ENCODE measurements at places on chromosomes 6 and 20. TPM values are rescaled to one million over a fixed set of nuclear protein-coding genes. Genes with fewer than 3 reads are reported as not detected.

Gene SIRPB1
- polyA plus RNA-seq, result 2.9 TPM

Gene RNF5
- polyA plus RNA-seq, result 98.7 TPM

Gene TREM2
- 27.4 TPM for polyA plus RNA-seq

Gene PACSIN1
- polyA plus RNA-seq, result 34.7 TPM

Gene RTEL1
- 21.6 TPM for polyA plus RNA-seq

Gene KIF6
- 3.3 TPM for polyA plus RNA-seq

Gene LGSN
- 0.06 TPM for polyA plus RNA-seq

Gene SMIM13
- 90.8 TPM for polyA plus RNA-seq

Gene RIPPLY2
- 18.5 TPM for polyA plus RNA-seq

Gene ASXL1
- polyA plus RNA-seq, result 51.6 TPM

Gene ADGRB3
- 65.1 TPM for polyA plus RNA-seq

Gene REM1
- 0.96 TPM for polyA plus RNA-seq

Gene SOX18
- polyA plus RNA-seq, result 8.7 TPM

DNA sequence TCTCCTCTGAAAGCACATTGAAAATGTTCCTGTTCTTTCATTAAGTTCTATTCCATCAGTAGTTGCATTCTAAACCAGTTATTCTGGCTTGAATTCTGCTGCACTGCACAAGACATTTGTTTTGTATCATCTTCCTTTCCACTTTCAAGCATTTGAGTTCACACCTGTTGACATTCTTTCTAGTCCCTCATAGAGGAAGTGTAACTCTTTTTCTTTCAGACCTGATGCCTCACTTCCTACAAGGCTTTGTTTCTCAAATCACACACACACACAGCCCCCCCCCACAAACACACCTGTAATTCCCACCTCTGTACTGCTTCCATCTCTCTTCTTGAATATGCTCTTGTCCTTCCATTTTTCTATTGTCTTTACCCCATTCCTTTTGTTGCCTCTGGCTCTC lies 50.9 kb downstream of the CCN2 start:
- H3K27me3 ChIP-seq, result no peaks in the 10 kb centered on the region
- no peak overlapping the region for H3K4me3 ChIP-seq
- H3K27ac ChIP-seq, result no peak overlapping the region
- no peaks in the 10 kb centered on the region for H3K4me1 ChIP-seq
- H3K36me3 ChIP-seq, result no peaks in the 10 kb centered on the region
- DNase-seq, result no peak

GRCh38 chr6:145977881-145978280 lies 13.7 kb upstream of the SHPRH start:
- no peak overlapping the region for H3K27ac ChIP-seq
- DNase-seq, result no peak
- H3K4me3 ChIP-seq, result no peak overlapping the region
- no peaks in the 10 kb centered on the region for H3K4me1 ChIP-seq
- H3K27me3 ChIP-seq, result no peaks in the 10 kb centered on the region

DNA sequence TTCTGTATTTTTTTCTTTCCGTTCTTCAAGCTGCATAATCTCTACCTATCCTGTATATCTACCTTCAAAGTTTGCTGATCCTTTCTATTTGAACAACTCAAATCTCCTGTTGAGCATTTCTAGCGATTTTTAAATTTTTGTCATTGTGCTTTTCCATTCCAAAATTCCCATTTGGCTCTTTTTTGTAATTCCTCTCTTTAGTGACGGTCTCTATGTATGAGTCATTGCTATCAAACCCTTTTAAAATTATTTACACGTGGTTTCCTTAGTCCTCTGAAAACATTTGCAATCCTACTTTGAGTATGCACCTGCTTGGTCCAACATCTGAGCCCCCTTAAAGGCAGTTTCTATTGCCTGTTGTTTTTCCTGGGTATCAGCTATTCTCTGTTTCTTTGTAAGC lies 100.5 kb upstream of the FOXC1 start:
- H3K4me3 ChIP-seq, result no peak overlapping the region
- no peak for DNase-seq
- no peaks in the 10 kb centered on the region for H3K36me3 ChIP-seq
- peaks cover 3% of the 10 kb centered on the region for H3K4me1 ChIP-seq
- H3K27me3 ChIP-seq, result no peaks in the 10 kb centered on the region

GRCh38 chr20:51758978-51759544 lies 9.1 kb downstream of the ATP9A start:
- no peak for DNase-seq
- H3K27me3 ChIP-seq, result no peaks in the 10 kb centered on the region
- H3K4me1 ChIP-seq, result peaks cover 19% of the 10 kb centered on the region
- no peak overlapping the region for H3K27ac ChIP-seq
- peaks cover 7% of the 10 kb centered on the region for H3K36me3 ChIP-seq

DNA sequence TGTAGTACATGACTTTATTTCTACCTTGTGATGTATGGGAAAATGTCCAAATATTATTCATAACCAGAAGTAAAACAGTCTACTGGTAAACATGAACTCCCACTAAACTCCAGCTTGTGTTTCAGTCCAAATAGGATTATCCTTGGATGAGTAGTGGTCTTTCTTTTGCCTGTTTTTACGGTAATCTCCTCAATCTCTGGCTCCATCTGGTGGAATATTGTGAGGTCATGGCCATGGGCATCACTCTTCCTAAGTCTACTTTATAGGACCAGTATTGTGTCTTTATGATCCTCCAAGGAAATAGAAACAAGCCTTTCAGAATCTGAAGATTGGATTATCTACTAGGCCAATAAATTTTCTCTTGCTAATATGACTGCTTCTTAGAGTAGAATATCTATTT lies 505.0 kb downstream of the BMP2 start:
- H3K27ac ChIP-seq, result no peak overlapping the region
- no peaks in the 10 kb centered on the region for H3K27me3 ChIP-seq
- no peak overlapping the region for H3K4me3 ChIP-seq

GRCh38 chr6:154617175-154617574 lies 106.7 kb upstream of the CNKSR3 start:
- no peaks in the 10 kb centered on the region for H3K27me3 ChIP-seq
- DNase-seq, result no peak
- H3K36me3 ChIP-seq, result no peaks in the 10 kb centered on the region
- no peak overlapping the region for H3K27ac ChIP-seq
- H3K4me1 ChIP-seq, result peaks cover 3% of the 10 kb centered on the region
- H3K4me3 ChIP-seq, result no peak overlapping the region

DNA sequence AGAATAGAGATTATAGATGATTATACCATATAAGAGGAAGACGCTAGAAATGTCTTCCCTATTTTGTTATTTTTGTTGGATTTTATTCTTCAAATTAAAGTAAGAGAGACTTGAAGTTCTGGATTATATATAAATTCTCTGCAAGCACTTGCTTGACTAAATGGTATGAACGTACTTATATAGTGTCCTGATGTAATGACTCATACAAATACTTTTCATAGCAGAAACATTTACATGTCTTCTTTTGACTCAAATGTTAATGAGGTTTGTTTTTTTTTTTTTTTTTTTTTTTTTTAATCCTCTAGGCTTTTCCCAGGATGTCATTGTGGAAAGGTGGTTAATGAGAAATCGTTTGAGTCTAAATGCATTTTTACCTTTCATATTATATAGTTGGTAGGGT lies 55.0 kb downstream of the PDE7B start:
- H3K4me3 ChIP-seq, result no peak overlapping the region
- no peaks in the 10 kb centered on the region for H3K27me3 ChIP-seq
- no peaks in the 10 kb centered on the region for H3K36me3 ChIP-seq
- H3K27ac ChIP-seq, result peak overlapping the region; percentile 68
- no peaks in the 10 kb centered on the region for H3K4me1 ChIP-seq

- DNase-seq, result no peak
- no peaks in the 10 kb centered on the region for H3K36me3 ChIP-seq
- H3K4me1 ChIP-seq, result peaks cover 70% of the 10 kb centered on the region
- no peaks in the 10 kb centered on the region for H3K27me3 ChIP-seq
- peak overlapping the region; percentile 89 for H3K27ac ChIP-seq
- H3K4me3 ChIP-seq, result no peak overlapping the region
These were observed 67.5 kb upstream of the QKI start for GRCh38 chr6:163347021-163347446.

DNA sequence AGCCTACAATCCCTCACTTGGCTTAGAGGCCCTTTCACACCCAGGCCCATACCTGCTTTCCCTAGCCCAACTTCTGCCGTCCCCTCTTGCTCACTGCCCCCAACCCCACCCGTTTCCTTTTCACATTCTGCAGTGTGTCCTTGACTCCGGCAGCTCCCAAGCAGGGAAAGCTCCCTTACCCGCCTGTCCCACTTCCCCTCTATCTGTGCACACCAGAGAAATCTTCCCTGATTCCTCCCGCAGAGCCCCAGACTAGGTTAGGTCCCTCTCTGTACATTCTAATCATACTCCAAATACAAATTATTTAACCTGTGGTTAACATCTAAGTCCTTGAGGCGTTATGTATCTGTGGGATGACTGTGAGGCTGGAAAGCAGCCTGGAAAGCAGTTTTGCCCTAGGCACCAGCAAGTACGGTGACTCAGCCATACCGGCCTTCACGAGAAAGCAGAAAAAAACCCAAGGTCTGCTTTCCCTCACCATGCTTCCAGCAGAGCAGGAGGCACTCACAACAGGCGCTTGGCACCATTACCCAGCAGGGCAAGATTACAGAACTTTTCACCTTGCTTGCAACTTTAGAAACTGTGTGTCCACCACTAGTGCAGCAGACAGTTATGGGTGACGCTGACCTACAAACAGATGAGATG lies 22.3 kb downstream of the ELOVL5 start:
- no peaks in the 10 kb centered on the region for H3K27me3 ChIP-seq
- no peaks in the 10 kb centered on the region for H3K36me3 ChIP-seq
- H3K27ac ChIP-seq, result no peak overlapping the region
- no peak for DNase-seq
- H3K4me1 ChIP-seq, result no peaks in the 10 kb centered on the region
- no peak overlapping the region for H3K4me3 ChIP-seq

DNA sequence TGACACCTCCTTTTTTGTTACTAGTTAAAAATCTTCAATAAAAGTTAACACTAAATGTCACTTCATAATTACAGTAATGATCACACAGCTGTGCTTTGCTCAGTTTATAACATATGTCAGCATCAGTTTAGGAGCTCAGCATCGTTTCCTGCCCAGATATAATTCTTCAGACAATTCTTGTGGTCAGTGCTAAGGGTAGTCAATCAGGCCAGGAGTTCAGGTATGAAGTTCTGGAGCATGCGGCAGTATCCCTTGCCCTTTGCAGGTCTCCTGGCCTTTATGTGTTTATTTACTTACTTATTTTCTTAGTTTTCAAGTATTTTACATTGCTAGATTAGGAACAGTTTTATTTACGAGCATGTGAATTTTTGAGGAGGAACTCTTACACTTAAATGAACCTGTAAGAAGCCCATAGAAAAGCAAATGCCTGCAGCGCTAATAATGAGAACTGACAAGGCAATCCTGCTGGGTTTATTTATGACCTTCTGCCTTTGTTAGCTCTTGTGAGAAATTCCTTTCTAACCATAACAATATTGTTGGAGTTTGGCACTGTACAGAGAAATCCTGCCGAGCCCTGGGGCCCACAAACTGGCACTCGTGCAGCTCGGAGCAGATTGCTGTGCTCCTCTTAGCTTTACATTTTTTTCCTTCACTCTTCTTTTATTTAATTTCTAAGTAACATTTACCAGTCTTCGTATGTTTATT lies 252.8 kb downstream of the TMEM242 start:
- no peaks in the 10 kb centered on the region for H3K27me3 ChIP-seq
- no peak overlapping the region for H3K27ac ChIP-seq
- H3K36me3 ChIP-seq, result no peaks in the 10 kb centered on the region
- DNase-seq, result peak; percentile 85
- no peak overlapping the region for H3K4me3 ChIP-seq

GRCh38 chr20:59010321-59010994 lies 3.4 kb upstream of the CTSZ start:
- no peak for DNase-seq
- H3K4me3 ChIP-seq, result no peak overlapping the region
- no peak overlapping the region for H3K27ac ChIP-seq
- H3K4me1 ChIP-seq, result peaks cover 31% of the 10 kb centered on the region
- peaks cover 8% of the 10 kb centered on the region for H3K36me3 ChIP-seq

GRCh38 chr20:43583982-43584432 lies 6.7 kb upstream of the IFT52 start:
- no peaks in the 10 kb centered on the region for H3K27me3 ChIP-seq
- no peak overlapping the region for H3K4me3 ChIP-seq
- DNase-seq, result no peak
- no peaks in the 10 kb centered on the region for H3K36me3 ChIP-seq

GRCh38 chr6:97925504-97925903 lies 642.5 kb upstream of the MMS22L start:
- no peak overlapping the region for H3K4me3 ChIP-seq
- no peaks in the 10 kb centered on the region for H3K27me3 ChIP-seq
- H3K4me1 ChIP-seq, result no peaks in the 10 kb centered on the region
- no peaks in the 10 kb centered on the region for H3K36me3 ChIP-seq
- DNase-seq, result no peak

GRCh38 chr6:6728169-6728941 lies 139.8 kb downstream of the LY86 start:
- H3K4me1 ChIP-seq, result peaks cover 25% of the 10 kb centered on the region
- H3K4me3 ChIP-seq, result no peak overlapping the region
- H3K27me3 ChIP-seq, result no peaks in the 10 kb centered on the region
- no peak overlapping the region for H3K27ac ChIP-seq
- no peak for DNase-seq

- H3K27me3 ChIP-seq, result no peaks in the 10 kb centered on the region
- no peak overlapping the region for H3K4me3 ChIP-seq
- no peaks in the 10 kb centered on the region for H3K36me3 ChIP-seq
- H3K27ac ChIP-seq, result no peak overlapping the region
These were observed 29.1 kb upstream of the CALHM6 start for GRCh38 chr6:116431964-116432595.

GRCh38 chr20:17698384-17698783 lies 1.4 kb upstream of the BANF2 start:
- H3K4me1 ChIP-seq, result peaks cover 5% of the 10 kb centered on the region
- no peaks in the 10 kb centered on the region for H3K27me3 ChIP-seq
- H3K36me3 ChIP-seq, result no peaks in the 10 kb centered on the region
- no peak for DNase-seq
- no peak overlapping the region for H3K27ac ChIP-seq

- no peak overlapping the region for H3K4me3 ChIP-seq
- H3K27me3 ChIP-seq, result no peaks in the 10 kb centered on the region
- H3K4me1 ChIP-seq, result no peaks in the 10 kb centered on the region
- no peak for DNase-seq
- no peaks in the 10 kb centered on the region for H3K36me3 ChIP-seq
- no peak overlapping the region for H3K27ac ChIP-seq
These were observed 111.0 kb downstream of the PLCB1 start for GRCh38 chr20:8242827-8243724.

GRCh38 chr6:168132531-168133167 lies 53.6 kb upstream of the FRMD1 start:
- H3K27ac ChIP-seq, result peak overlapping the region; percentile 61
- no peaks in the 10 kb centered on the region for H3K27me3 ChIP-seq
- H3K4me3 ChIP-seq, result peak overlapping the region; percentile 24
- peaks cover 4% of the 10 kb centered on the region for H3K36me3 ChIP-seq
- peaks cover 36% of the 10 kb centered on the region for H3K4me1 ChIP-seq

GRCh38 chr6:93580446-93580845 lies 161.1 kb upstream of the EPHA7 start:
- H3K4me1 ChIP-seq, result no peaks in the 10 kb centered on the region
- no peak for DNase-seq
- H3K4me3 ChIP-seq, result no peak overlapping the region

GRCh38 chr20:40604416-40604815 lies 84.6 kb downstream of the MAFB start:
- H3K4me3 ChIP-seq, result no peak overlapping the region
- H3K27me3 ChIP-seq, result no peaks in the 10 kb centered on the region
- H3K36me3 ChIP-seq, result no peaks in the 10 kb centered on the region

- H3K36me3 ChIP-seq, result no peaks in the 10 kb centered on the region
- peaks cover 21% of the 10 kb centered on the region for H3K4me1 ChIP-seq
- peaks cover 34% of the 10 kb centered on the region for H3K27me3 ChIP-seq
- peak overlapping the region; percentile 1 for H3K4me3 ChIP-seq
- no peak overlapping the region for H3K27ac ChIP-seq
These were observed 2.9 kb upstream of the BMP6 start for GRCh38 chr6:7723041-7723447.
